ENCODE measurements at places on chromosomes 11 and 22.

DNA sequence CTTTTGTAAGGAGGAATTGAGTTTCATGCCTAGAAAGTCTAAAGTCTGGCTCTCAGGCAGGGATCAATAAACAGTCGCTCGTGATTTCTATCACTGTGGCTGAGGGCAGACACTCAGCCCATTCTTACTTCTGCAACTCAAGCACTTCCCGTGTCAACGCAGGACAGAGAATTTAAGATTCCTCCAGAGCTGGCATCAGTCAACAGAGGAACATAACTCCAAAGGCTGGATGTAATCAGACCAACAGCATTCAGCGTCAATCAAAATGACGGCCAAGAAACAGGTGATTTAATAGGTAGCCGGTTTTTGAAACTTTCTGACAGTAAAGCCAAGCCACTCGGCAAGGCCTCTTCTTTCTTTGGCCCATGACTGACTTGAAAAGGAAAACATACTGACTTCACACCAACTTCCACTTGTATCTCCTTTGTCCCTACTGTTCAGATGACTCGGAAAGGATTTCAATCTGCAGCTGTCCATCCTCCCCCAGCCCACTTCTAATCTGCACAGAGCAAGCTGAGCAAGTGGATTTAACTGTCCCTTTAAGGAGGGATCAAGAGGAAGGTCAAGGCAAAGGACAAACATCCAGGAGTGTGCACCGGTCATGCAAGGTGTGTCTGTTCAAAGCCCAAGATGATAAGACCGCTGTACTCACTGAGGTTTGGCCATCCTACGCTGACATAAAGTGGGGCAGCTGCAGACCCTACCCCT is 9.5 kb downstream of the VPS37C start:
- no peak for DNase-seq

DNA sequence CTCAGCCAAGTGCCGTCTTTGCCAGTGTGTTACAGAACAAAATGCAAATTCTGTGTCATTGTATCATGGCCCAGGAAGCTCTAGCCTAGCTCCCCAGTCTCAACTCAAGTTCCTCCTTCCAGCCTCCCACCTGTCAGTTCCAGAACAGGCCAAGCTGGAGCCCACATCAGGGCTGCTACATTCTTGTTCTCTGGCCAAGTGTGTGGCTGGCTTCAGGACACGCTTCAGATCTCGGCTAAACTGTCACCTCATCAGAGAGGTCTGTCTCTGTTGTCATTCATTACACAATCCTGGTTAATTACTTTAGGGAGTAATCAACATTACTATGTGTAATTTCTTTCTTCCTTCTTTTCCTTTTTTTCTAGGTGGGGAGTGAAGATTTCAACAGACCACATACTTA is 347.0 kb upstream of the SYN3 start:
- DNase-seq, result no peak

DNA sequence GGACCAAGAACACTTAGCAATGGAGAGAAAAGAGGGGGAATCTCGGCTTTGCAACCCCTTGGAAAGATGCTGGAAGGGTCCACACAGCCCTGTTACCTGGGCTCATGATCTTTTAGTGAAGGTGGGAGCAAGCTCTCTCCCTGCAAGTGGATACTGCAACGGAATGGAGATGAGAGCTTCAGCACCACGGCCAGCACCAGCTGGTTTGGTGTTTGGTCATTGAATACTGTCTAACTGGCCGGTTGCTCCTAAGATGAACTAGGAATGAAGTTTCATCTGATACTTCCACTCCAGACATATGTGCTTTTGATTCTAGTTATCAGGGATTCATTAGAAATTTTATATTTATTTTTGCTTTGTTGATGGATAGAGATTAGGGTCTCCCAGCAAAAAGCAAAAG is 16.3 kb downstream of the HTR3A start:
- no peak for DNase-seq

DNA sequence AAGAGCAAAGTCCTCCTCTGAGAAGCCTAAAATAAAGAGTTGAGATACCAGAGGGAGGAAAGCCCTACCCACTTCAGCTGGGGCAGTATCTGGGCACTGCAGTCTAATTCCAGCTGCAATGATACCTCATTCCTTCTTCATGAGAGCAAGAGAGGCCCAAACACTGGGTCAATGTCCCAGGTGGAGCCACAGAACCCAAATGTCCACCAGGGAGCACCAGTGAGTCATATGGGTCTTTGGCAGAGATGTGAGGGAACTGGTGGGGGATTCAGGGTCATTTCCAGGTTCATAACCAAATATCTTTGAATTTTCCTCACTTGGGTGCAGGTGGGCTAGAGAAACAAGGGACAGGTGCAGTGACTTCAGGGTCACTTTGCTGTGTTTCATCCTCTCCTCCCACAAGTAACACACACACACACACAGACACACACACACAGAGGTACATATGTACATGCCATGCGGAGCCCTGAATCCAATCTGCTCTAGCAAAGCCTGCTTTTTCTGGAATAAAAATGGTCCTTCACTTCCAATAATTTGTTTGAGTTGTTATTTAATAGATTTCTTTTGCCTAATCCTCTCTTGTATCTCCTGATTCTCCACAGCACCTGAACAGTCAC is 585.4 kb downstream of the SOX6 start:
- peak; percentile 45 for DNase-seq

GRCh38 chr11:15434529-15434928 is 319.8 kb downstream of the INSC start:
- DNase-seq, result no peak

DNA sequence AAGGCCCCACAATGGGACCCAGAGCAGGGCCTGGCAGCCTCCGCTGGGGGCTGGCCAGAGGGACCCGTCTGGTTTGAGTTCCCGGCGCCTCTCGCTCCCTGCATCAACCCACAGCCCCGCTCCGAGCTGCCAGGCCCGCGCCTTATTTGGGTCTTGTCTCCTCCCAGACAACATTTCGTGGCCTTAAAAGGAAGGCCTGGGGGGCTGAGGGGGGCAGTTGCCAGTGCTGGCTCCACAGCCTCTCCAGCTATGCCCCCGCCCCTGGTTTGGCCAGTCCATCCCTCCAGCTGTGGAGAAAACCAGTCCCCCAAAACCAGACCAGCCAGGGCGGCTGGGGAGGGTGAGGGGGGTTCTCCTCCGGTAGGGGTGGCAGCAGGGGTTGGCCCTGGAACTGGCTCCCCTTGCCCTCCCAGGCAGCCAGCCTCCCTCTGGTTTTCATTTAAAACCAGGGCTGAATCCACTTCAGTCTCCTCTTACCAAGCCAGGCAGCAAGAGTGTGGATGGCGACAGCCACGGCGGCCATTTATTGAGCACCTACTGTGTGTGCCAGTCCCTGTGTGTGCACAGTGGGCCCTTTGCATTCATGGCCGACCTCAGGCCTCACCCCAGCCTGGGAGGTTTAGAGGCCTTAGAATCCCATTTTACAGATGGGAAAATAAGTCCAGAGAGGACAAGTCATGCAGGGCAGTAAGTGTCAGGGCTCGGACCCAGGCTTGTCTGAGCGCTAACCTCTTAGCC is 18.6 kb downstream of the EMID1 start:
- DNase-seq, result no peak

DNA sequence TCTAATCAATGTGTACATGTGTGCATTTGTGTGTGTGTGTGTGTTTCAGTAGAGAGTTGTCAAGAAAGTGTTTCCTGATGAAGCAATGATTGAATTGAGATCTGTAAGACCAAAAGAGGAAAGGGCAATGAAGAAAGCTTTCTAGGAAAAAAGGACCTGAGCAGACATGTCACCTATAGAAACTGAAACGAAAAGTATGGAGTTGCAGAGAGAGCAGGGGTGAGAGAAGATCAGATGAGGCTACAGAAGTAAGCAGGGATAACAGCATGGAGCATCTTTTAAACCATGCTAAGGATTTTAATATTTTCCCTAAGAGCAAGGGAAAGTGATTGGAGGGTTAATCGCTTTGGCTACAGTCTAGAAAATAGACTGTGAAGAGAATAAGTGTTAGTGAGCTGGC is 1459.4 kb upstream of the TENM4 start:
- no peak for DNase-seq

DNA sequence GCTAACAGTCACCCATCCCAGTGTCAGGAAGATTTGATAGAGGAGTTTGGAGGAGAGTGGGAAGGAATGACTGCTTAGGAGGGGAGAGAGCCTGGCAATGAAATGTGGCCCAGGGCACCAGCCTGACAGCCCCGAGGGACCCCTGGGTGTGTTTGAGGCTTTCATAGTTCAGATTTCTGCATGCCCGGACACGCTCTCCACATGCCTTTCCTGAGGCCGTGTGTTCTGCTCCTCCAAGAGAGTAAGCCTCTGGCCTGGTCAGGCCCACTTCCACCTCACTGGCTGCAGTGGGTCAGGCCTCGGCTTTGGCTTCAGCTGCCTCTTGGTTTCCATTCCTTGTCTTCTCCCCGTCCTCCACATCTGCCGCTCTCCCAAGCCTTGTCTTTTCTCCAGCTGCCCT is 78.4 kb downstream of the C22orf31 start:
- DNase-seq, result peak; percentile 1

GRCh38 chr22:24443668-24444067 is 16.3 kb downstream of the ADORA2A start:
- no peak for DNase-seq

DNA sequence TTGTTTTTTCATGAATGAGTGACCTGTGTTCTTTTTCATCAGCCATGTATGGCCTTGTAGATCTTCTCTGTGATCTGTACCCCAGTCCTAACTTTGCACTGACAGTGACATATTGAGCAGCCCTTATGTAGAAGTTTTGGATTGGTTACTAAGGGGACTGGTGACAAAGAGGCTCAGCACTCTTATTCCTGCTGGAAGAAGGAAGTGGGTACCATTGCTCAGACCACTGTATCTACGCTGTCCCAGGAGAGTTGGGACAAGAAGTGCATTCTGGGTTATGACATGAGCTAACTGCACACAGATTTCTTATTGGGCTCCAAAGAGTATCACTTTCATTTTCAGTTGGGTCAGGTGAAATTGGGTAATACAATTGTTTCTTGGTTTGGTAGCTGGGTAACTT is 107.8 kb upstream of the RASSF10 start:
- DNase-seq, result no peak

DNA sequence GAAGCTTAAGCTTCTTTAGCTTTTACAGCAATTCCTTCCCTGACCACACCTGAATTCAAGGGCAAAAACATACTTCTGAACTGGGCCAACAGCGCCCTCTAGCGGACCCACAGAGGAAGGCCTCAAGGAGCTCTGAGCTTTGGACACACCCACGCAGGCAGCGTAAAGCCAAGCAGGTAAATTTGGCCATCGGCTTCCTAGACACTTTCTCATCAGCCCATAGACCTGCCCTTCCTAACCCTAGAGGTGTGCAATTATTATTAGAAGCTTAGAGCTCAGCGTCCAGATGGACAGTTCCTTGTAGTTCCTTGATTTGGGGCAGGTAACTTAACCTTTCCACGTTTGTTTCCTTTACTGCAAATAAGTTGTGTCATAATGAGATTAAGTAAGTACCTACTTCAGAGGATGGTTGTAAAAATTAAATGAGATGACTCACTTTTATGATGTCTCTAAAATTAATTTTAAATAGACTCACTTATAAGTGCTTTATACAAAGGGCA is 25.7 kb upstream of the HMGXB4 start:
- DNase-seq, result peak; percentile 43

DNA sequence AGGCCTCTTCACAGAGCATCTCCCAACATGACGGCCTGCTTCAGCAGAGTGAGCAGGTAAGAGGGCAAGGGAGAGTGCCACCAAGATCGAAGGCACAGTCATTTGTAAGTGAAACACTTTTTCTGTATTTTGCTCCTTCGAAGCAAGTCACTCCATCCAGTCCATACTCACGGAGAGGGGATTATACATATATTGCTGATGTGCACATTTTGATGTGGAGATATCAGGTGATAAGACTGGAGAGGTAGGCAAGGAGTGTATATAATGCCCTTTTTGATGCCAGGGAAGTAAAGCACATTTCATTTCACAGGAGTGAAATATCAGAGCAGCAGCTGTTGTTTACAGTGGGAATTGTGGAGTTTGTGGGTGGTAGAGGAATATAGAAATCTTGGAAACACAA is 11.2 kb downstream of the PTS start:
- no peak for DNase-seq

GRCh38 chr11:69086152-69087132 is 37.7 kb downstream of the TPCN2 start:
- no peak for DNase-seq

DNA sequence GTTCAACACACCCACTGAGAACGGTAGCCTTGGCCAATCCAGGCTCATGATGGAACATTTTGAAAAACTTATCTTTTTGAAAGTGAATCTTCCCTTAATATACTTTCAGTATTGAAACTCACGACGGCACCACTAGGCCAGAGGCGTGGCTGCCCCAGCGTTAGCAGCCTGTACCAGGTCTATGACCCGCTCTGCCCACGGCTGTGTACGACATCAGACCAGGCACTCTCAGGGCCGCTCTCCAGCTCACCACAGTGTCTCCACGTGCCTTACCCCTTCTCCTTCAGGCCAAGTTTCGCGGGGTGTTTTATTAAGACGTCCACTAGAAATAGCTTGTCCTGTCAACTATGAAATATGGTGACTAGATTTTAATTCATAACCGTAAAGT is 31.2 kb downstream of the ALG12 start:
- no peak for DNase-seq

DNA sequence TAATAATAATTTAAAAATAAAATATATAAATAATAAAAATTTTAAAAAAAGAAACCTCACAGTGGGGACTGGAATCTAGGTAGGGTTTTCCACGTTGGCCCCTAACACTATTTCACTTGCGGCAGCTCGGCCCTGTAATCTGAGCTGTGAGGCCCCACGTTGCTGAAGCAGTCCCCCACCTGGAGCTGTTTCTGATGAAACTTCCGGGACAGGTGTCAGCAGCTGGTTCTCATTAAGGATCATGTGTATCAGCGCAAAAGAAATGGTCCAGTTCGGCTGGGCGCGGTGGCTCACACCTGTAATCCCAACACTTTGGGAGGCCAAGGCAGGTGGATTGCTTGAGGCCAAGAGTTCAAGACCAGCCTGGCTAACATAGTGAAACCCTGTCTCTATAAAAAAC is 17.3 kb downstream of the RHOD start:
- no peak for DNase-seq

DNA sequence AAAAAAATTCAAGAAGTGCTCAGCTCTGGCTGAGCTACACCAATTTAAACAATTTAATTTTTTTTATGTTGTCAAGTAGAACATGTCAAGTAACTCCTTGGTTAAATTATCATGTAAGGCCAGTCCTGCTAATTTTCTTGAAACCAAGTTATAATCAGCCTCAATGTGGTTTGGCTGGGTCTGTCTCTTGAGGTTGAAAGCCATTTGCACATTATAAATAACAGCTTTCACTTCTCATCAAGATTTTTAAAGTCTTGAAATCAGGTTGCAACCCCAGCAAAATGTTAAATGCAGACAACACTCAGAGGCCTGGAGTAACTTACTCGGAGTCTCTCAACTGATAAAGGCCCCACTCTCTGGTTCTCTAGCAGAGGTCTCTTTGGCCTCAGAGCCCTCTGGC is 324.4 kb downstream of the BRD1 start:
- no peak for DNase-seq

- peak; percentile 48 for DNase-seq
Observed at GRCh38 chr11:108221911-108222573, 396 bp downstream of the NPAT start.

DNA sequence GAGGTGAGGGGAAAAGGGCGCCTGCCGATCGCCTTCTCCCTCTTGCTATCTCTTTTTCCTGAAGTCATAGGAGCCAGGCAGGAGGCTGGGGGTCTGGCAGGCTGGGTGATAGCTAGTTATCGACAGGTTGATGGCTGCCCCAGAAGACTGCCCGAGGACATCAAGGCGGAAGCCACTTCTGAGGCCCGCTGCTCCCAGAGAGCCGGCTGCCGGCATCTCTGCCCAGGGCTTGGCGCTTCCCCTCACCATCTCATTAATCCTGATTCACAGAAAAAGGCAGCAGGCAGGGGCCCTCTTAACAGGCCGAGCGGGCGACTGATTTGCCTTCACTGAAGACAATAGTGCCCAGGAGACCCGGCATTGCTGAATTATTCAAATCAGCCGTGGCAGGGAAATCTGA is 124.2 kb downstream of the MIAT start:
- no peak for DNase-seq

Measured in NCI-H1417 (cell line).